ENCODE measurements at places on chromosomes 3 and 15.

GRCh38 chr3:47261301-47261700 lies 21.3 kb downstream of the KIF9 start:
- H3K4me3 ChIP-seq, result no peak overlapping the region
- peak; percentile 69 for DNase-seq
- no peaks in the 10 kb centered on the region for H3K27me3 ChIP-seq
- H3K36me3 ChIP-seq, result no peaks in the 10 kb centered on the region
- no peak overlapping the region for H3K27ac ChIP-seq
- peaks cover under 1% of the 10 kb centered on the region for H3K4me1 ChIP-seq

- no peak overlapping the region for H3K4me3 ChIP-seq
- no peaks in the 10 kb centered on the region for H3K36me3 ChIP-seq
- DNase-seq, result no peak
- 0 out of 2 replicates have a peak, but pooled peaks cover 6% of the 10 kb centered on the region for H3K4me1 ChIP-seq
- H3K27me3 ChIP-seq, result no peaks in the 10 kb centered on the region
- no peak overlapping the region for H3K27ac ChIP-seq
These were observed 35.7 kb upstream of the ABHD17C start for GRCh38 chr15:80659375-80659774.

DNA sequence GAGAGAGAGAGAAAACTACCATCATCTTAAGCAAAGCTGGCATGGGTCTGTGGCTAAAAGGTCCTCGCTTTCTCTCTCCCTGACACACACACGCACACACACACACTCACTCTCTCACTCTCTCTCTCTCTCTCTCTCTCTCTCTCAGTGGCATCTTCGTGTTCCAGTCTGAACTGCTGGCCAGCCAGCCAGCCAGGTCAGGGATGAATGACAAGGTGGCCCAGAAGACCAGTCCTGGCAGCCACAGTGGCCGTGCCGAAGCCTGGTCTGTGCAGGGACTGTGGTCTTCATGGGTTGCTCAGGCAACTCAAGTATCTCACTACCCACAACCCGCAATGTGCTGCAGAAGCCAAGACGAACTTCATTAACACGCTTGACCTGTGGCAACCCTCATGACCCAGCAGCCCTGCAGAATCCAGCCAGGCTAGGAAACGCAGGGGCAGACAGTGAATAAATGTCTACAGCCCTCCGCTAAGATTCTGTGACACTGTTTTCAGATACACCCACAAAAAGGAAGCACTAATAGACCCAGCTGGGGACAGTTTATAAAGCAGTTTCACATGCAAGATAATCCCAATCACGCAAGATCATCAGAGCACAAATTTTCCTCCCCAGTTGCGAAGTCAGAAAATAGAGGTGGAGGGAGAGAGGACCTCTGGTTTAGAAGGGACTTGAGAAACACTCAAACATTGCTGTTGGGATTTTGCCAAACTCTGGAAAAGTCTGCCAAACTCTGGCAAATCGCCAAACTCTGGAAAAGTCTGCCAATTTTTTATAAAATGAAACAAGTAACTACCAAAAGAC lies 66.4 kb downstream of the XXYLT1 start:
- no peaks in the 10 kb centered on the region for H3K36me3 ChIP-seq
- DNase-seq, result peak; percentile 24
- peak overlapping the region; percentile 68 for H3K27ac ChIP-seq
- peaks cover 44% of the 10 kb centered on the region for H3K4me1 ChIP-seq
- peak overlapping the region; percentile 25 for H3K4me3 ChIP-seq
- no peaks in the 10 kb centered on the region for H3K27me3 ChIP-seq

DNA sequence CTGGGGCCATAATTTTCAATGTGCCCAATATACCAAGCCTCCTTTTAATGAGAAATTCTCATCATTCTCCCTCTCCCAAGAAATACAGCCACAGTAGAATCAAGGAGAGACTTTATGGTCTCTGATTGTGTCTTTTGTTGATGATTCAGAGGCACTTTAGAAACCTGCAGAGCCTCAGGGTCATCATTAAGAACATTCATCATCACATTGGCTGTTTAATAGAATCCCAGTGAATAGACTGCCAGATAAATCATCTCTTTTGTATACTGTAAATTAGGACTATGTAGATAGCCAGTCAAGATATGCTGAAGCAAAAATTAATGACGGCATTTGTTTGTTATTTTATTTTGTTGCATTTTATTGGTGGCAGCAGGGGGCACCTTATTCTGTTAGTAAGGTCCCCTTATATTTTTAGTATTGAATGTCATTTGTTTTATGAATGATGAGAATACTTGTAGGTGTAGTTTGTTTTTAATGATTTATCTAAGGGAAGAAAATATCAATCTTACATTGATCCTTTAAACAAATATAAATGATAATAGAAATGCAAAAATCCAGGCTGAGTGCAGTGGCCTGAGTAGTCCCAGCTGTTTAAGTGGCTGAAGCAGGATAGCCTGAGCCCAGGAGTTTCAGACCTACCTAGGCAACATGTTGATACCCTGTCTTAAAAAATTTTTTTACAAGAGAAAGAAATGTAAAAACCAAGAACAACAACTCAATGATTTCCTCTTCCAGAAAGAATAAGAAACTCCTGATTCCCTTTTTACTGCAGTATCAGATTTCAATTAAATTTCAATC lies 138.8 kb downstream of the ZBBX start:
- H3K27me3 ChIP-seq, result no peaks in the 10 kb centered on the region
- no peak overlapping the region for H3K27ac ChIP-seq
- no peak for DNase-seq

- H3K4me3 ChIP-seq, result no peak overlapping the region
- no peaks in the 10 kb centered on the region for H3K36me3 ChIP-seq
- no peaks in the 10 kb centered on the region for H3K27me3 ChIP-seq
- no peaks in the 10 kb centered on the region for H3K4me1 ChIP-seq
- no peak for DNase-seq
These were observed 76.0 kb upstream of the SEC13 start for GRCh38 chr3:10396931-10397330.

DNA sequence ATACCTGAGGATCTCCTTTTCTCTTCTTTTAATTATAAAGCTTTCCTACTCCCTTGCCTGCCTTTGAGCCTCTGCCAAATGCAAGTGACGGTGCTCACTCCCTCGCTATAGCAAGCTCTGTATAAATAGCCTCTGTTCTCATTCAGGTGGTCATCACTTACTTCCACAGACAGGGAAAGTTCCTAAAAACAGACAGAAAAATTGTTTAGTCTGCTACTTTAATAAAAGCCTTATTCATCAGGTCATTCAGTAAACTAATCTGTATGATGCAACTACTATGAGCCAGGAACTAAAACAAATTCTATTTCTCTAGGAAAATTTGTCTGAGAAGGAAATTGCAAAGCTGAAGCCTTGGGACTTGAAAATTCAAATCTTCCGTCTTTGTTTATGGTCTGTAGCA lies 10.2 kb upstream of the DLG1 start:
- DNase-seq, result peak; percentile 81
- peak overlapping the region; percentile 44 for H3K4me3 ChIP-seq
- peak overlapping the region; percentile 95 for H3K27ac ChIP-seq
- no peaks in the 10 kb centered on the region for H3K36me3 ChIP-seq
- H3K27me3 ChIP-seq, result no peaks in the 10 kb centered on the region

- peaks cover 77% of the 10 kb centered on the region for H3K4me1 ChIP-seq
- H3K4me3 ChIP-seq, result peak overlapping the region; percentile 48
- peak; percentile 88 for DNase-seq
- H3K27me3 ChIP-seq, result no peaks in the 10 kb centered on the region
These were observed 50.4 kb downstream of the FLNB start for GRCh38 chr3:58058361-58059263.

GRCh38 chr3:46923559-46924350 lies 46.2 kb downstream of the PTH1R start:
- H3K4me1 ChIP-seq, result no peaks in the 10 kb centered on the region
- no peak overlapping the region for H3K4me3 ChIP-seq
- peaks cover 41% of the 10 kb centered on the region for H3K36me3 ChIP-seq
- no peak overlapping the region for H3K27ac ChIP-seq

GRCh38 chr3:65173841-65174240 lies 486.0 kb upstream of the ADAMTS9 start:
- H3K4me3 ChIP-seq, result no peak overlapping the region
- peak; percentile 30 for DNase-seq
- no peaks in the 10 kb centered on the region for H3K36me3 ChIP-seq
- no peak overlapping the region for H3K27ac ChIP-seq

DNA sequence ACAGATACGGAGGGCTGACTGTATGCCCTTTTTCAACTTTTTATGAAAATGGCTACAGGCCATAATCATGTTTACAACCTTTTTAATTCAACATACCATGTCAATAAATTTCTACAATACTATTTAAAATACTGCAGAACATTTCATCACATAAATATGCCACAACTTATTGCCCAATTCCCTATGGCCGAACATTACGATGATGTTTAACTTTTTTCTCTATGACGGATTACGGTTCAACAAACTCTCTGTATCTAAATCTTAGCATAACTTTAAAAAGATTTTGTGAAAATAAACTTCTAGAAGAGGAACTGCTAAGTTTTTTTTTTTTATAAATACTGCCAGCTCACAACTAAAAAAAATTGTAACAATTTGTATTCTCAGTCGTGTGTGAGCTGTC lies 220.4 kb downstream of the OSBPL10 start:
- no peak for DNase-seq
- H3K27me3 ChIP-seq, result no peaks in the 10 kb centered on the region
- no peaks in the 10 kb centered on the region for H3K4me1 ChIP-seq
- H3K27ac ChIP-seq, result no peak overlapping the region

- peak; percentile 98 for DNase-seq
- peaks cover 37% of the 10 kb centered on the region for H3K4me1 ChIP-seq
- peaks cover 18% of the 10 kb centered on the region for H3K36me3 ChIP-seq
- H3K27ac ChIP-seq, result peak overlapping the region; percentile 66
- H3K4me3 ChIP-seq, result peak overlapping the region; percentile 38
- H3K27me3 ChIP-seq, result no peaks in the 10 kb centered on the region
These were observed 45.6 kb downstream of the DCBLD2 start for GRCh38 chr3:98855806-98856400.

DNA sequence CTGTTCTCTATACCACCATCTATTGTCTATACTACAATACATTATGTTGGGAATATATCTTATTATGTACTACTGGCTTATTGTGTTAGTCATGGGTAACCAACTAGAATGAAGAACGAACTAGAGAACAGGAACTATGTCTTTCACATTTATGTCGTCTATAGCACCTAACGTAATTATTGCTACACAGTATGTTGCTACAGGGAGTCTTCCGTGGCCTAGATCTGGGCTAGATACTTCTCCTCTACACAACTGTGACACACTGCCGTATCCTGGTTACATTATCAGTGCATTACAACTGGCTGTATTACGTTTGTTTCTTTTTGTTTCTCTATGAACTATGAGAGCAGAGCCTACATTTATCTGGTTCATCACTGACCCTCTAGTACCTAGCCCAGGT lies 34.0 kb downstream of the SCG5 start:
- H3K4me1 ChIP-seq, result peaks cover 25% of the 10 kb centered on the region
- DNase-seq, result no peak
- no peak overlapping the region for H3K27ac ChIP-seq
- H3K4me3 ChIP-seq, result no peak overlapping the region
- no peaks in the 10 kb centered on the region for H3K36me3 ChIP-seq
- H3K27me3 ChIP-seq, result no peaks in the 10 kb centered on the region

- peak; percentile 20 for DNase-seq
- H3K27ac ChIP-seq, result no peak overlapping the region
- H3K4me3 ChIP-seq, result no peak overlapping the region
- H3K27me3 ChIP-seq, result peaks cover 4% of the 10 kb centered on the region
- H3K36me3 ChIP-seq, result no peaks in the 10 kb centered on the region
These were observed 254.3 kb downstream of the RYR3 start for GRCh38 chr15:33565094-33565493.

- no peaks in the 10 kb centered on the region for H3K27me3 ChIP-seq
- H3K4me1 ChIP-seq, result no peaks in the 10 kb centered on the region
- no peak overlapping the region for H3K27ac ChIP-seq
- no peaks in the 10 kb centered on the region for H3K36me3 ChIP-seq
These were observed 20.7 kb downstream of the RAP2B start for GRCh38 chr3:153182501-153183293.

DNA sequence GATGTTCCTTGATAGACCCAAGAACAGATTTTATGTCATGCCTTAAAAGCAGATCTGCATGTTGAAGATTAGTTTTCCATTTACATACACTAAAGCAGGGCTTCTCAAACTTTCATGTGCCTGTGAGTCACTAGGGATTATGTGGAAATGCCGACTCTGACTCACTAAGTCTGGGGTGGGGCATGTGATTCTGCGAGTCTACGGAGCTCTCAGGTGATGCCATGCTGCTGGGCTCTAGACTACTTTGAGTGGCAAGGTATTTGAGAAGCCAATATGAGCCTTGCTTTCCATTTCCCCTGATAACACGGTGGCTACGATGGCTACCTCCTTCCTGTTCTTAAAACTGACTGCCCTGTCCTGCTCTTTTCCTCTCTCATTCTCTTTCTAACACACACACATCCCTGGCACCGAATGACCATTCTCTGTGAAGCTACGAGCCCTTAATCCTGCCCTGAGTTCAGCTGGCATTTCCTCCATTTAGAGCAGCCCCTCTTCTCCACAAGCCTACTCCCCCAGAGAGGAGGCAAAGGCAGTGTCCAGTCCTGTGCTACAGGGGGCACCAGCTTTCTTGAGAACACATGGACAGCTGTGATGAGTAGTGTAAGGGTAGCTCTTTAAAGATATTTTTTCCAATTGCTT lies 39.7 kb upstream of the PYGO1 start:
- no peak overlapping the region for H3K27ac ChIP-seq
- no peaks in the 10 kb centered on the region for H3K27me3 ChIP-seq
- H3K4me3 ChIP-seq, result no peak overlapping the region
- H3K4me1 ChIP-seq, result no peaks in the 10 kb centered on the region

- no peaks in the 10 kb centered on the region for H3K27me3 ChIP-seq
- H3K4me1 ChIP-seq, result 0 out of 2 replicates have a peak, but pooled peaks cover 14% of the 10 kb centered on the region
- no peak overlapping the region for H3K4me3 ChIP-seq
These were observed 18.3 kb downstream of the OSTN start for GRCh38 chr3:191217301-191217700.

DNA sequence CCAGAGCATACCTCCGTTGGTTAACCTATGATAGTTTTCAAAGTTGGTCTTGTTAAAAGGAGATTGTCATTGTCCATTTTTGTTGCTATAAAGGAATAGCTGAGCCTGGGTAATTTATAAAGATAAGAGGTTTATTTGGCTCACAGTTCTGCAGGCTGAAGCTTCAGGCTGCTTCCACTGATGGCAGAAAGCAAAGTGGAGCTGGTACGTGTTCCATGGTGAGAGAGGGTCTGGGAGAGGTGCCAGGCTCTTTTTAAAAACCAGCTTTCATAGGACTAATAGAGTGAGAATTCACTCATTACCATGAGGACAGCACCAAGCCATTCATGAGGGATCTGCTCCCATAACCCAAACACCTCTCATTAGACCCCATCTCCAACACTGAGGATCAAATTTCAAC lies 107.3 kb downstream of the SLMAP start:
- no peak overlapping the region for H3K4me3 ChIP-seq
- no peaks in the 10 kb centered on the region for H3K4me1 ChIP-seq
- H3K27ac ChIP-seq, result no peak overlapping the region
- no peak for DNase-seq
- H3K27me3 ChIP-seq, result no peaks in the 10 kb centered on the region

DNA sequence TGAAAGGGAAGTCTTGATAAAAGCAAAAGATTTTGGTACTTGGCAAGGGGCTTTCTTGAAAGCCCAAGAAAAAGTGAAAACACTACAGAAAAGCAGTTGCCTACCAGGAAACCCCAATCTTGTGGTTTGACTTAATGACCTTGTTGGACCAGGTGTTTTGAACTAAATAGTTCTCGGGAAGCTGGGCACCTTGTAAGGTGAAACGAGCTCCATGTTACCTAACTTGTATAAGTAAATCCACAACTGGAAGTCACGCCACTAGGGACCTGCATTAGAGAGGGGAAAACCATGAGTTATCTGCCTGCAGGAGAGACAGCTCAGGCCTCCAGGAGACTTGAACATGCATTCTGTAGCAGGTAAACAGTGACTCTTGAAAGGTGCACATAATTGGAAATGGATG lies 88.2 kb downstream of the GMPS start:
- H3K27ac ChIP-seq, result no peak overlapping the region
- no peak for DNase-seq
- H3K27me3 ChIP-seq, result no peaks in the 10 kb centered on the region
- H3K4me1 ChIP-seq, result peaks cover 18% of the 10 kb centered on the region
- no peaks in the 10 kb centered on the region for H3K36me3 ChIP-seq

All from GM23248 (cell line).